ENCODE measurements at places on chromosomes 4 and X.

DNA sequence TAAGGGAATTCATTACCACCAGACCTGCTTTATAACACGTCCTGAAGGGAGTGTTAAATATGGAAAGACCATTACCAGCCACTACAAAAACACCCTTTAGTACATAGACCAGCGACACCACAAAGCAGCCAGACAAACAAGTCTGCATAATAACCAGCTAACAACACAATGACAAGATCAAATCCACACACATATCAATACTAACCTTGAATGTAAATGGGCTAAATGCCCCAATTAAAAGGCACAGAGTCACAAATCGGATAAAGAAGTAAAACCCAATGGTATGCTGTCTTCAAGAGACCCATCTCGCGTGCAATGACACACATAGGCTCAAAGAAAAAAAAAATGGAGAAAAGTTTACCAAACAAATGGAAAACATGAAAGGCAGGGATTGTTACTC lies 36.9 kb downstream of the FGF16 start:
- DNase-seq = no peak

DNA sequence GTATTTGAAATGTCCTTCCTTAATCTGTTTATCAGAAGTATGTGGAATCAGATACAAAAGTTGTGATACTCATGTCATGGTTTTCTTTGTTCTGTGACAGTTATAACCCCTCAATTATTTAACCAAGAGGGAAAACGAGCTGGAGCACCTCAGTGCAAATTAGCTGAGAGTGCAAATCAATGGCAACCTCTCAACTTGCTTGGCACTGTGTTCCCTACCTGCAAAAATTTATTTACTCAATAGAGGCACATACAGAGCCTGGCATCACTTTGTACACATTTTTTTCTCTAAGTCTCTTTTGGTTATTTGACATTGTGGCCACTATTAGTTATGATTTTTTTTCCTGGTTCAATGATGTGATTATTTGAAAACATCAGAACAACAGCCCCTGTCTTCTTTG lies 186.2 kb downstream of the STIM2 start:
- peak; percentile 9 for DNase-seq

DNA sequence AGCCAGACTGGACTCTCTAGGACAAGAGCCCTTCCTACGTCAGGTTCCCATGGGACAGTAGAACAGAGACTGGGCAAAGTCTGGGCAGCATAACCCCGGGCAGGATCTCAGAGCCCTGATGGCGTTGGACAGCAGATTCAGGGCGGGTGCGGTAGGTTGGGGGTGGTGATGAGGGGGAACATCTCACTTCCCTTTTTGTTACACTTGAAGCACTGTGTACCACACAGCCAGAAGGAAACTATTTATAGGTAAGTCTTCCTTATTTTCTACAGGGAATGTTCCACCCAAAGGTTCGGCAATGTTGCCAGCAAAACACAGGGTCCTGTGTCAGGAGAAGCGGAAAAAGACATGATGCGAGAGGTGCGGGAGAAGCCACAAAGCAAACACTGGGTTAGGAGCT lies 54.3 kb downstream of the TSC22D3 start:
- no peak for DNase-seq

DNA sequence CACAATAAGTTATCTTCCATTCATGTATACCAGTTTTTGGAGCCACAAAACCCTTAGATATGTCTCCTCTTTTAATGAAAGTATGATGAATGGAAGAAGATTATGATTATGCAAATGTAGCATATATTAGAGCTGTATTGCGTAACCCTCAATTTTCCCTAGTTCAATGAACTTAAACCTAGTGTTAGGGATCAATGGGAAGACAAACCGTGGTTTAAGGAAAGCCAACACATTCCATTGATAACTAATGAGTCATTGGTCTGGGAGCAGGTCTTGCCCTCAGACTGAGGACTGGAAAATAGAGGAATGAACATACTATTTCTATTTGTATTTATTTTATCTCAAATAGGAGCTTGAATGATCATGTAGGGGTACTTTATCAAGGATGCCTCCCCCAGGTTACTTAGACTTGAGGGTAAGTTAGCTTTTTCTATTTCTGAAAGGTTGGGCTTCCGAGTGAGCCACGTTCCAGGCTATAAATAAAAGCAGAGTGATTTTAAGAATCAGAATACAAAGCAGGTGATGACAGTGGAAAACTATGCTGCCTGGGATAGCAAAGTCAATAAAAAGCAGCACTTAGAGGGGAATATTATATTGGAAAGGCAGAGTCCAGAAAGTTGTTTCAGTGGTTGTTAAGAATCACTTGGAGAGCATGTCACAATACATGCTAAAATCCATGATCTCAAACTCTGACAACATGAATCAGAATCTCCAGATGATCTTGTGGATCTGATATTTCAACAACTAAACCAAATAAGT lies 356.0 kb downstream of the ADAM29 start:
- no peak for DNase-seq

GRCh38 chrX:122055460-122055859 lies 1008.0 kb downstream of the GLUD2 start:
- DNase-seq = no peak

DNA sequence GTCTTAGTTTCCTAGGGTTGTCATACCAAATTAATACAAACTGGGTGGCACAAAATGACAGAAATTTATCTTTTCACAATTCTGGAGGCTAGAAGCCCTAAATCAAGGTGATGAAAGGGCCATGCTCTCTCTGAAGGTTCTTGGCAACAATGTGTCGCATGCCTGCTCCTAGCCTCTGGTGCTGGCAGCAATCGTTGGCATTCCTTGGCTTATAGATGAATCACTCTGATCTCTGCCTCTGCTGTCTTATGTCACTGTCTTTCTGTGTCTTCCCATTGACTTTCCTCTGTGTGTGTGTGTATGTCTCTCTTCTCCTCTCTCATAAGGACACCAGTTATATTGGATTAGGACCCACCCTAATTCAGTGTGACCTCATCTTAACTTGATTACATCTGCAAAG lies 15.9 kb upstream of the INTU start:
- no peak for DNase-seq

GRCh38 chrX:140608111-140608510 lies 101.4 kb upstream of the LINC00632 start:
- DNase-seq = no peak

DNA sequence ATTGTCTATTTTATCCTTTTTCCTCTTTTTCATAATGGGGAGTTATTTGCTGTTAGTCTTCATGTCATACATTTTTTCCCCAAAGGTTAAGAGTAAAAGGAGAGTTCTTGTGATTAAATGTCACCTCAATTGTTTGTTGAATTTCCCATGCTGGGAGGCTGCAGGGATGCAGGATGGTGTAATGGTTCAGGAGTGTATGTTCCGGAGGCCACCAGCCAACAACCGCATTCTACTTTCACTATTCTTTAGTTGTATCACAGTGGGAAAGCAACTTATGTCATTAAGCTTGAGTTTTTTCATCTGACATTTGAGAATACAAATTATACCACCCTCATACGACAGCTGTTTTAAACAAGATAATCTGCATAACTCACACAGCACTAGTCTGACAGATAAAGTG lies 15.4 kb downstream of the AFP start:
- DNase-seq = peak; percentile 64

DNA sequence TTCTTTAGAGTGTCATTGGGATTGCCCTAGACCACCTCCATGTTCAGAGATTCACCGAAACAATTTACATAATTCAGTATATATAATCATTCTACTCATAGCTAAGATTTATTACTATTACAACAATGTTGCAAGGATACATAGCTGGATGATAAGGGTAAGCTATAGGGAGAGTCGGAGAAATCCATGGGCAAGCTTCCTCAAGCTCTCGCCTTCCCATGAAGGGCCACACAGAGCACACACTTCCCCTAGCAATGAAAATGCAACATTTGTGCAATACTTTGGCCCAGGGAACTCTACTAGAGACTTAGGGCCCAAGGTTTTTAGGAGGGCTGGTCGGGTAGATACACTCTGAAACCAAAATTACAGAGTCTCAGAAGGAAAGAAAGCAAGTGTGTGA lies 49.7 kb upstream of the ABCG2 start:
- no peak for DNase-seq

GRCh38 chr4:122845760-122846159 lies 19.1 kb downstream of the FGF2 start:
- DNase-seq = no peak

DNA sequence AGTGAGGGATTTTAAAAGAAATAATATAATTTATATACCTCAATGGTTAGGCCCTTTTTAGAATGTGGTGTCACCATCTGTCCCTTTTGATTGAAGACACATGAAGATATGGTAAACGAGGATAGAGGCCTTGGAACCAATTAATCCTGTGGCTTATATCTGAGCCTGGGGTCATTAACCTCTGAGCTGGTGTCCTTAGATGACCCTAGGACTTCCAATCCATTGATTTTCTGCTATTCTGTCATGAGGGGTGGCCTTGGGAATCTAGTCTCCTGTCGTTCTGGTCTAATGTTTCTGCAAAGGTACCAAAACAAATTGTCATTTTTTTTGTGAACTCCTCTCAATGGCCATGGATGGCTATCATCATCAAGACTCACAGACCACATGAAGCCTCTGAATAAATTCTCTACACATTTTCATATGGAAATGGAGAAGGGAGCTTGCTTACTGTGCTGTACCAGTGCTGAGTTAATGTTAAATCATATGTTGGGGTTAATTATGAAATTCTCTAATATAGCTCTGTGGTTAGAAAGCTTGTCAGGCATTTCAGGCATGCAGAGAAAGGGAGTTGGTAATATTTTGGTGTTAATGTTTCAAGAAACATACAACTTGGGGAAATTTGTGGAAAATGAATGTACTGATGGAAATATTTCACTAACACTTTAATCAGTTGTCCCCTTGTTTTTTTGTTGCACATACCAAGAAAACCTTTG lies 204.2 kb upstream of the IL15 start:
- DNase-seq = no peak

DNA sequence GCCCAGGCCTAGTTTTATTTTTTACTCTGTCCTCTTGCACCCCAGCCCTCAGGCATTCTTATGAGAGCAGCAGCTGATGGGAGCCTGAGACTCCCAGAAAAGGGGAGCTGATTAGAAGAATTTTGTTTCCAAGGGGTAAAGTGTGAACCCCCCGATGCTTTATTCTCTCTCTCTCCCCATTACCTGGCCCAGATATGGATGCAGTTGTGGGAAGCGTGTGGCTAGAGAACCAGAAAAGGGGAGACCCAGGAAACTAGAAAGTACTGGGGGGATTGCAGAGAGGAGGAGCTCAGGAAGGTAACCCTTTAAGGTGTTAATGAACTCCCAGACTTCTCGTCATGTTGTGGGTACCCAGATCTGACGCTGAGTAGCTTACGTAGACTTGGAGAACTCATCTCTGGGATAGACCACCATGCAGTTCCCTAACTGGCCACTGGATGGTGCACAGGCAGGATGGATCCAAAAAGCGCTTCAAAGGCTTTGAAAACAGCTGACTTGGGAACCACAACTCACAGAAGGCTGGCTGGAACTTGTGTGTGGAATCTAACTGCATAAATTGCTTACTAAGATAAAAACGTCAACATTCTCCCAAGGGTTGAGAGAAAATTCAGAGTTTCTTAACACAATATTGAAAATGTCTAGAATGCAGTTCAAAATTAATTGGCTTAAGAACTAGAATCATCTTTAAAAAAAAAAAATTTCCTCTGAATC lies 64.7 kb downstream of the TBC1D14 start:
- peak; percentile 43 for DNase-seq

- DNase-seq = no peak
Observed at GRCh38 chr4:143391895-143392294, 55.2 kb downstream of the GAB1 start.

DNA sequence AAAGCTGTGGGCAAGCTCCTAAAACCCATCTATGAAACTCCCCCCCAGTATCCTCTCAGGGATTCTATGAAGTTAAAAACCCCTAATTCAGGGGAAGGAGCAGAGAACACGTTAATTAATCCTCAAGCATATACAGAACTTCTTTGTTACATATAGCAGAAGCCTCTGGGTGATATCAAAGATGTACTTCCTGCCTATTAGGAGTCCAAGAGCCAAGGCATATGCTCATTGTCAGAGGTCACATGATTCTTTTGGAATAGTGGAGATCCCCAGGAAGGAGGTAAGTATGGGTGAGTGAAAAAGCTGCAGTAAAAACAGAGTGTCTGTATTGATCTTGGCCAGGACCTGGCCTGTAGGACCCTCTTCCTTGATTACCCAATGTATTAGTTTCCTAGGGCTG lies 2.9 kb upstream of the SPARCL1 start:
- no peak for DNase-seq

GRCh38 chr4:70721747-70722146 lies at the start of gene RUFY3:
Gene RUFY3 (plus strand): TSS chr4:70721964. CDS start chr4:70722574, 610 bp downstream.
- peak; percentile 98 for DNase-seq

DNA sequence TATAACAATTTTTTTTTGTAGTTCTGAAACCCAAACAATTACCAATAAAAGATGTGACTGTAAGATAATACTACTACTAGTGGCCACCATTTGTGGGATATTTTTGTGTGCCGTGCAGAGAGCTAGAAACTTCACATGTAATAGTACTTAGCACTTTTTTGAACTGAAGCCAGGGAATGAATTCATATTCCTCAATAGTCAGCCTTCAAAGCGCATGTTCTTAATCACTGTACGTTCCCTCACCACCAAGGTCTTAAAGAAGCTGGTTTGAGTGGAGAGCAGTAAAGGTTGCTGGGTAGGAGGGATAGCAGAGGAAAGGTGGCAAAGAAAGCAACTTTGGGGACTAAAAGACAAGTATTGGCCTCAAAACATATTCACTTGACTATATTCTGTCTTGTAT lies 9.6 kb upstream of the RUFY3 start:
- DNase-seq = no peak

- no peak for DNase-seq
Observed at GRCh38 chr4:66572949-66573348, 902.7 kb upstream of the EPHA5 start.

GRCh38 chr4:164207460-164207859 lies 546.5 kb upstream of the SMIM31 start:
- no peak for DNase-seq

DNA sequence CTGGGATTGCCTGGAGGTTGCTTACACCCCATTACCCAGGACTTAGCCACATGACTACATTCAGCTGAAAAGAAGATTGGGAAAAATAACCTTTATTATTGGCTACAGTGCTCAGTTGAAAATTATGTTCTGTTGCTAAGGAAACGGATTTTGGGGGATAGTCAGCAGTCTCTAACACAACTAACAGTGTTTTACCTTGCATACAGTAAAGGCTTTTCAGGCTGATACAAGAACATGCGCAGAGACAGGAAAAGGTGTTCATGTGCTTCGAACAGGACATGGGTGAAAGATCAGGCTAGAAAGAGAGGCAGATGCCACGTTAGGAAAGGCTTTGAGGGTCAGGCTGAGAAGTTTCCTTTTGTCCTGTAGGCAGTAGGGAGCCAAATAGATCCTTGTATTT lies 14.8 kb upstream of the RHOH start:
- DNase-seq = no peak

DNA sequence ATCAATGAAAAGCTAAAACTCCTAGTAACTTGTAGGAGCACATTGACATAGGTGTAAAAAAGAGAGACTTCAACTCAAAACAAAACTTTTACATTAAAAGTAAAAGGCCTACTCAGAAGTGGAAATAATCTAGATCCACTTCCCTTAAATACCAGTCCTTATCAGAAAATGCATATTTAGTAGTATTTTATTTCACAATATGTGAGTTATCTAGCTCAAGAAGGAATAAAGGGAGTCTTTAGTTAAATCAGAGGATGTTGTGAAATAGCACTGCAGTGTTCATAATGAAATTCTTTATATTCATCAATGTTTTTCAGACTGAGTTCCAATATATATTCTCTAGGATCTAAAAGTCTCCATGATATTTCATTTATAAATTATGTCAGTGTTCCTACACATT lies 715.0 kb downstream of the GRID2 start:
- no peak for DNase-seq

- no peak for DNase-seq
Observed at GRCh38 chrX:122135070-122135469, 1049.0 kb upstream of the GRIA3 start.

All from NCI-H510A treated with DMSO at 0.1 percent for 48 hours (cell line).